ENCODE measurements at places on chromosomes 6 and 20. TPM values are rescaled to one million over a fixed set of nuclear protein-coding genes. Genes with fewer than 3 reads are reported as not detected.

The EPHA7 gene
- not detected for total RNA-seq

The GPSM3 gene
- total RNA-seq, result 202 TPM

DNA sequence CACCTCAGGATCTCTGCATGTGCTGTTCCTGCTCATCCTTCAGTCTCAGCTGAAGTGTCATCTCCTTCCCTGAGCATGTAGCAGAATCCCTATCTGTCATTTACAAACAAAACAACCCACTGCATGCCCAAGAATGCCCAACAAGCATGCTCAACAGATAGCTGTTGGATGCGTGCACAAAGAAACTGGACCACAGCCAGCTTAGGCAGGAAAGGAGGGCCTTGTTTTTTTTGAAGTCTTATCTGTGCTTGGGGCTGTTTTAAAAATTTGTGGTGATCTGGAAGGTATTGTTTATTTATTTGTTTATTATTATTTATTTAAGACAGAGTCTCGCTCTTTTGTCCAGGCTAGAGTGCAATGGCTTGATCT lies 18.5 kb upstream of the SLC16A10 start:
- DNase-seq, result no peak

DNA sequence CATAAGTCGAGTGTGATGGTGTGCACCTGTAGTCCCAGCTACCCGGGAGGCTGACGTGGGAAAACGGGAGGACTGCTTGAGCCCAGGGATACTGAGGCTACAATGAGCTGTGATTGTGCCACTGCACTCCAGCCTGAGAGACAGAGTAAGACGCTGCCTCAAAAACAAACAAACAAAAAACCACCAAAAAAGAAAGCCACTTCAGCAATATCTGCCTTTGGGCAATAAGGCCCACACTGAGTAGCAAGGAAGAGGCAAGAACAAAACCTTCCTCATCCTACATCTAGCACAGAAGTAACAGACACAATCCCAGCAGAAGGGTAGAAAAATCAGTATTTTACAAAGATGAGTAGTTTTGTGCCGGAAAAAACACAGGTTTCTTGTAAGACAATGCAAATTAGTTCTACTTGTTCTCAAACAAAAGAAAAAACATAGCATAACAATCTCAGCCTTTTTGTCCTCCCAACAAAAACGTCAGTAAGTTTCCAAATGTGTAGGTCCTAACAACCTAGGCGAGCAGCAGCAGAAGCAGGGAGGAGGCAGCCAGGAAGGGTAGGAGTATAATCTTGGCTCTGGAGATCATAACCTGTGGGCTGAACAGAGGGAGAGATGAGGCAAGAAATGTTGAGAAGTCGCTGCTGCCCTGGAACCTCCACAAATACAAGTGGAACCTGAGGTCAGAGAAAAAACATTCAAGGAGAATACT lies 5.7 kb downstream of the PPP1R10 start:
- no peak for DNase-seq

Data from CD4-positive, CD25-positive, alpha-beta regulatory T cell (primary cell).